Epithelial cell of proximal tubule (primary cell): ENCODE measurements at places on chromosomes 11 and 22. TPM values are rescaled to one million over a fixed set of nuclear protein-coding genes. Genes with fewer than 3 reads are reported as not detected.

The RFPL1 gene
- total RNA-seq = not detected in 2 replicates

The KCNA4 gene
- total RNA-seq = not detected in 2 replicates

The MARK2 gene
- total RNA-seq = 33.6 and 36.2 TPM in 2 replicates

The PATE4 gene
- total RNA-seq = not detected in 2 replicates

The CDKN1C gene
- 12.7 and 27.7 TPM in 2 replicates for total RNA-seq

The IGLL5 gene
- total RNA-seq = not detected in 2 replicates

The ARHGAP32 gene
- total RNA-seq = 4.2 and 4.5 TPM in 2 replicates

The CDCA5 gene
- total RNA-seq = 32.0 and 45.4 TPM in 2 replicates

The GPR83 gene
- total RNA-seq = 0.07 and 0.12 TPM in 2 replicates

The PDGFD gene
- 2.0 and 3.4 TPM in 2 replicates for total RNA-seq

The TMEM191B gene
- total RNA-seq = 0.98 TPM in 1 of 2 replicates, not detected in the other

The GAB4 gene
- total RNA-seq = not detected in 2 replicates

The SCO2 gene
- total RNA-seq = 1.4 TPM in 1 of 2 replicates, not detected in the other

The ISX gene
- not detected in 2 replicates for total RNA-seq

The FAU gene
- 535 and 1,041 TPM in 2 replicates for total RNA-seq

The MRGPRF gene
- 2.5 and 2.9 TPM in 2 replicates for total RNA-seq

The RBM7 gene
- 15.2 and 26.9 TPM in 2 replicates for total RNA-seq
